ENCODE measurements at places on chromosomes 7 and 10. TPM values are rescaled to one million over a fixed set of nuclear protein-coding genes. Genes with fewer than 3 reads are reported as not detected.

DNA sequence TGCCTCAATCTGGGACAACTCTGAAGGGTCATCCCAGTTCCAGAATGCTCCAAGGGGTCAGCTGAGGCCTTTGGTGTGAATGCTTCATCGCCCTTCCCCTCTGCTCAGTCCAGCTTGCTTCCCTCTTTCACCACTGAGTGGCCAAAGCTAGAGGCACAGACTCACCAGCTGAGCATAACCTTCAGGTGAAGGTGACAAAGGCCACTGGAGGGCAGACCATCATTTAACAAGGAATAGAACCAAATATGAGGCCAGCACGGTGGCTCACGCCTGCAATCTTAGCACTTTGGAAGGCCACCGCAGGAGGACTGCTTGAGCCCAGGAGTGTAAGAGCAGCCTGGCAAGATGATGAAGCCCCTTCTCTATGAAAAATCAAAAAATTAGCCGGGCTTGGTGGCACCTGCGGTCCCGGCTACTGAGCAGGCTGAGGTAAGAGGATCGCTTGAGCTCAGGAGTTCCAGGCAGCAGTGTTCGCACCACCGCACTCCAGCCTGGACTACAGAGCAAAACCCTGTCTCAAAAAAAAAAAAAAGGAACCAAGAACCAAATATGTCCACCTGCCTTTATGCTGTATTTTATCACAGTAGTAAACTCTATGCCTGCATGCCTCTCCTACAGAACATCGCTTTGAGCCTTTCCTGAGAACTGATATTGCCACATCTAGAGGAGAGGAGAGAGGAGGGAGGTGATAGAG lies 13.4 kb downstream of the PRKAG2 start:
- peaks cover 18% of the 10 kb centered on the region for H3K4me1 ChIP-seq
- no peak overlapping the region for H3K27ac ChIP-seq
- H3K36me3 ChIP-seq = no peaks in the 10 kb centered on the region
- H3K27me3 ChIP-seq = no peaks in the 10 kb centered on the region
- H3K4me3 ChIP-seq = no peak overlapping the region
- no peak for DNase-seq

DNA sequence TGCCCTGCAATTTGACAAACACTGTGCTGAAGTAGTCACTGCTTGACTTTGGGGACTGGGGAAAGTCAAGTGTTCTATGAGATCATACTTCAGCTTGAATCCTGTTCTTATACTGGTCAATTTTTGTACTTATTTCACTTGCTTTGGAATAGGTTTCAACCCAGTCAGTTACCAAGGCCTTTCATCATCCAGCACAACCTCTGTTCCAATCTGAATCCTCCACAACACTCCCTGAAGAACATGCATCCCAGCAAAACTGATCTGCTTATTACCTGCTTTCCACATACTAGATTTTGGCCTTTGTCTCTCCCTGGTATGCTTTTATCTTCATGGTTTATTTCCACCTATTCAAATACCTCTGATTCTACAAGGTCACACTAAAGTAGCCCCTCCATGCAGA lies 29.5 kb downstream of the DPY19L1 start:
- no peak for DNase-seq
- no peaks in the 10 kb centered on the region for H3K36me3 ChIP-seq
- no peaks in the 10 kb centered on the region for H3K27me3 ChIP-seq

DNA sequence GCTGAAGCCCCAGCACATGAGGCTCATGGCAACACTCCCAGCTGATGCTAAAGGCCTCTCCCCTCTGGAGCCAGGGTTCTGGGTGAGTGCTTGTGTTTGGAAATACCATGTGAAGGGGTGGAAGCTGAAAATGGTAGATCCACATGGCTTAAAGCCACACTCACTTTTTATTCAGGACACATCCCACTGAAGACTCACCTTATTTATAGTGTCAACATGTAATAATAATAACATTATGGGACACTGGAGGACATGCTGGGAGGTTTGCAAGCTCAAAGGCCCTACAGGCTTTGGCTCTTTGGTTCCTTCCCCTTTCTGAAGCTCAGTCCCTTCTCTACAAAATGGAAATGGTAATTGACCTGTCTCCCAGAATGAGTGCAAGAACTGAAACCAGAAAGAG lies 318.0 kb downstream of the GRID1 start:
- no peaks in the 10 kb centered on the region for H3K36me3 ChIP-seq
- no peaks in the 10 kb centered on the region for H3K4me1 ChIP-seq
- DNase-seq = no peak
- H3K27ac ChIP-seq = no peak overlapping the region
- H3K4me3 ChIP-seq = no peak overlapping the region
- H3K27me3 ChIP-seq = no peaks in the 10 kb centered on the region

CH25H gene
- 5.2 TPM for total RNA-seq

GJC3 gene
- total RNA-seq = not detected
